Activated CD8-positive, alpha-beta memory T cell treated with anti-CD3 and anti-CD28 coated beads for 1 hour (primary cell): ENCODE measurements at places on chromosomes 2 and 18.

GRCh38 chr18:55988537-55988936 is 400.5 kb upstream of the TCF4 start:
- DNase-seq = no peak

- DNase-seq = no peak
Measured at GRCh38 chr2:37367310-37367709, 22.9 kb downstream of the QPCT start.

DNA sequence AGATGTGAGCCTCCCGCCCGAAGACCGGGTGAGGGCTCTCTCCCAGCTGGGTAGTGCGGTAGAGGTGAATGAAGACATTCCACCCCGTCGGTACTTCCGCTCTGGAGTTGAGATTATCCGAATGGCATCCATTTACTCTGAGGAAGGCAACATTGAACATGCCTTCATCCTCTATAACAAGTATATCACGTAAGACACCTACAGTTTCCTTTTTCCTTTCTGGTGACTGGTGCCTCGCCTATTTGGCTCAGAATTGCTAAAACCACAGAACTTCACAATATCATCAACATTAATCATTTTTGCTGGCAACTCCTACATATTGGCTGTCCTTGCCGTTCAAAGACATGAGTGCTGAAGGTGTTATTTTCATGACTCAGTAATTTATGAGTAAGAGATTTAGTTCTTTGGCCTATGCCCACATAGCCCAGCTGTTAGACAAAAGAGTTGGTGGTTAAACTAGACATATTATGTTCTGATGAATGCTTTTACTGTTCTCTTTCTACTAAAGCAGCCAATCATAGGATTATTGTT is 2.2 kb downstream of the STAMBP start:
- DNase-seq = no peak

GRCh38 chr18:52953387-52953786 is 613.4 kb downstream of the DCC start:
- DNase-seq = no peak

- DNase-seq = no peak
Measured at GRCh38 chr18:3821524-3821923, 371.6 kb downstream of the TGIF1 start.
